Activated CD4-positive, alpha-beta T cell treated with anti-CD3 and anti-CD28 coated beads, Interleukin-10, Interleukin-2, amounts not matched to agents 100 ng/mL and 50 ng/mL, durations not matched to agents 16 hours and 8 hours (primary cell): ENCODE measurements at places on chromosomes 7 and 10.

- no peak for DNase-seq
These were observed 23.9 kb downstream of the UNCX start for GRCh38 chr7:1256621-1257020.

DNA sequence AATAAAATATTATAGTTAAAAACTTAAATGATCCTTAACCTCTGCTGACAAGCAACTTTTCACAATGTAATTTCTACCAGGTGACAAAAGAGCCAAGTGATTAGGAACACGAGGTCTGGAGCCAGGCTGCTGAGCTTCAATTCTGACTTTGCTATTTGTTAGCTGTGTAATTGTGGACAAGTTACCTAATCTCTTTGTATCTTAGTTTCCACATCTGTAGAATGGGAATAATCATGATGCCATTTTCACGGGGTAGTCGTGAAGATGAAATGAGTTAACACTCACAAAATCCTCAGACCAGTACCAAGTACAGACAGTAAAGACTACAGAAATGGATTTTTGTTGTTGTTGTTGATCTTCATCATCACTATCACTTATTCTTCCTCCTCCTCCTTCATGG is 144.5 kb downstream of the SLC25A13 start:
- no peak for DNase-seq

DNA sequence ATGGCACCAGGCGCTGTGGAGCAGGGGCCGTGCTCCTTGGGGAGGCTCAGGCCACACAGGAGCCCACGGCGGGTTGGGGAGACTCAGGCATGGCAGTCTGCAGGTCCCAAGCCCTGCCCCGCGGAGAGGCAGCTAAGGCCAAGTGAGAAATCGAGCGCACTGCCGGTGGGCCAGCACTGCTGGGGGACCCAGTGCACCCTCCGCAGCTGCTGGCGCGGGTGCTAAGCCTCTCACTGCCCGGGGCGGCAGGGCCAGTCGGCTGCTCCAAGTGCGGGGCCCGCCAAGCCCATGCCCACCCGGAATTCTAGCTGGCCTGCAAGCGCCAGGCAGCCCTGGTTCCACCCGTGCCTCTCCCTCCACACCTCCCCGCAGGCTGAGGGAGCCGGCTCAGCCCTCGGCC is 57.1 kb downstream of the COL28A1 start:
- DNase-seq: no peak

- DNase-seq: no peak
These were observed 14.4 kb upstream of the GSTK1 start for GRCh38 chr7:143248761-143249354.

DNA sequence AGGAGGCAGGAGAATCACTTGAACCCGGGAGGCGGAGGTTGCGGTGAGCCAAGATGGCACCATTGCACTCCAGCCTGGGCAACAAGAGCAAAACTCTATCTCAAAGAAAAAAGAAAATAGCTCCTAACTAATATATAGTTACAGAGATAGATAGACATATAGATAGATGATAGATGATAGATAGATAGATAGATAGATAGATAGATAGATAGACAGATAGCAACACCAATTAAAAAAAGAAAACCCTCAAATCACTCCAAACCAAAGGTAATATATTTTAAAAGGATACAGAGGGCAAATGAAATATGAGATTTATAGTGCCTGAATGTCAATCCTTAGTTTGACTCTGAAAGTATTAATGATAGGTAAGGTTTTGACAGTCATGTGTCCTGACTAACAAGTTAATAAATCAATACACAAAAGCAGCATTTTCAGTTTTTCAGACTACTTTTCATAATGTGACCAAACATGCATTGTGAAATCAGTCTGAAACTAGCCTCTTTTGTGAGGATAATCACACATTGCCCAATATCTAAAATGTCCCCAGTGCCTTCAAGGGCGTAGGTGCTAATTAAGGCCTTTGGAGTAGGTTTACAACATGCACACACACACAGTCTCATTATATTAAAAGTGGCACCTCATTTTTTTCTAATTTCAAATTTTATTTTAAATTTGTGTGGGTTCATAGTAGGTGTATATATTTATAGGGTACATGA is 61.2 kb downstream of the BPGM start:
- DNase-seq: no peak

- DNase-seq: no peak
These were observed 136.3 kb downstream of the DOCK4 start for GRCh38 chr7:112069879-112070321.

DNA sequence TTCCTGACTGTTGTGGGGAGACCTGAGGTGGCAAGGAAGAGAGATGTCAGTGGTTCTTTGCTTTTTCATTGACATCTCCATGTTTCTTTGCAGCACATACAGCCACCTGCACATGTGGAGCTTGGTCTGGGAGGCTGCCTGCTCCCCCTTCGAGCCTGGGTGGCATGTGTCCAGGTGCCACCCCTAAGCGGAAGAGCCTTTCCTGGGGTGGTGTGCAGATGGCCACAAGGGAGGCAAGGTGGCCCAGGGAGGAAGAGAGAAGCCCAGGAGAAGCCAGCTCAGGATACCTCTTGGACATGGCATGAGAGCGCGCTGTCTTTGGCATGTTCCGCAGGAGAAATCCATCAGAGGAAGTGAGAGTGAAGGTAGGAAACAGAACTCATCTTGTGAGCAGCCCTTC is 105.9 kb upstream of the NPTX2 start:
- DNase-seq: no peak

DNA sequence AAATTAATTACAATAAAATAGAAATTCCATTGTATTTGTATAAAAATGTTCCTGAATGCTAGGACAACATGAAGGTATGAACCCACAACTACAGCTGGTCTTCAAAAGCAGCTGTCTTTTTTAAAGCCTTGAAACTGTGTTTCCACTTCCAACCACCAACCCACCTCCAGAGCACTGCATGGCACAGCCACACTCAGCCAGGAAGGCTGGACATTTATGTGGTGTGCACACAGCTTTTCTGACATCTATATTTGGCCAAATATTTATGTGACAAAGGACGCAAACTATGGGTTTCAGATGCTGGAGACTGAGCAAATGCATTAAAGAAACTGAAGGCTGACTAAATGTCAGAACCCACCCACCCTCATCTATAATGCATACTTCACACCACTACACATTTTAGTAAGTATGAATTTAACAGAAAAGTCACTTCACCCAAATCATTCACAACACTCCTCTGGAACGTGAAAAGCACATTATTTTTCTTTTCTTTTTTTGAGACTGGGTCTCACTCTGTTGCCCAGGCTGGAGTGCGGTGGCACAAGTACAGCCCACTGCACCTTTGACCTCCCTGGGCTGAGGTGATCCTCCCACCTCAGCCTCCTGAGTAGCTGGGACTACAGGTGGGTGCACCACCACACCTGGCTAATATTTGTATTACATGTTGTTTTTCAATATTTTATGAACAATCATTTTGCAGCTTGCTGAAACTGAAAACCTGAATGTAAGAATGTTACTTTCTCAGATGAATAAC is 27.9 kb upstream of the DAGLB start:
- peak; percentile 4 for DNase-seq

- no peak for DNase-seq
These were observed 5.1 kb upstream of the OAT start for GRCh38 chr10:124423813-124424212.

DNA sequence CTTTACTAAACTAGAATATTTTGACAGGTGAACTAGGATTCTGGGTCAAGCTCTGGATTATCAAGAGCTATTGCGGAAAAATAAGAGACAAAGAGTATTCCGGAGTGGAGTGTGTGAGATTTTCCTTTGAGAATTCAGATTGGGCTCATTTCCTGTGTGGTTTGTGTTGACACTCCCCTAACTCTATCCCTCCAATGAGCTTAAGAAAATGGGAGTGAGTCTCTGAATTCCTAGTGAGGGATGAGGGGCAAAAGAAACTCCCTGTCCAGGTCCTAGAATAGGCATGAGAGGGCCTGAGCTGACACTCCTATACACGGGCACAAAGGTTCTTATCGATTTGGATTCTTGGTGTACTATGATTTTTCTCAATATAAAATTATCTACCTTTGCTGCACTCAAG is 10.2 kb downstream of the KLF14 start:
- DNase-seq: no peak

GRCh38 chr10:111221682-111222480 is 145.1 kb downstream of the ADRA2A start:
- DNase-seq: no peak

DNA sequence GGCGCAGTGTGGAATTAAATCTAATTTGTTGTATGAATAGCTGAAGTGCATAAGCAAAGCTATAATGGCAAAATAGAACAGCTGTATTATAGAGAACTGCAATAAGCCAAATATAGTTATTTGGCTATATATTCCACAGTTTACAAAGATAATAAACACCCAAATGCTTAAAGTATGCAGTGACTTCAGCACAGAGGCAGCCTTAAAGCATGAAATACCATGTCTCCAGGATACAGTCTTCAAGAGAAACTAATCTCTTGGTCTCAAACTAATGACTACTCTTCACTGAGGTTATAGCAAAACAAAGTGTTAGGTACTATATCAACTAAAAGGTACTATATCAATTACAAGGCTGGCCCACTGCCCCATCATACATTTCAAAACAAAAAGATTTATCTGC is 48.0 kb downstream of the NT5C2 start:
- DNase-seq: no peak

DNA sequence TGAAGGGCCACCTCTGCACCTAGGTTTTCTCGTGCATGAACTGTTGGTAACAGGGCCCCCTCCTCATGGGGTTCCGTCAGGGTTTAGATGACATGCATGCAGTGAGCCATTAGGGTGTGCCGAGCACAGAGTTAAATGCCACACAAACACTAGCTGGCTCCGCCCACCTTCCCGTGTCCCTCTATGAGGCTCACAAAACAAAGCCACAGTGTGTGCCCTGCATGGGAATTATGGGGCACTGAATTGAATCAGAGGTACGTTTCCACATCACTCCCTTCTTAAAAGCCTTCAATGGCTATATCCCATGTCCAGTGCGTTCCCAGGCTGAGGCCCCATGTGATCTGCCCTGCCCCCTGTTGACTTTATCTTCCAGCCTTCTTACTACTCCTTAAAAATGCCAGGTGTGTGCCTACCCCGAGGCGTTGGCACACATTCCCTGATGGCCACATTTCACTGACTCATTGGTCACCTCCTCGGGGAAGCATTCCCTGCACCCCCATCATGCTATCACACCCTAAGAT is 35.7 kb downstream of the GSDME start:
- no peak for DNase-seq

DNA sequence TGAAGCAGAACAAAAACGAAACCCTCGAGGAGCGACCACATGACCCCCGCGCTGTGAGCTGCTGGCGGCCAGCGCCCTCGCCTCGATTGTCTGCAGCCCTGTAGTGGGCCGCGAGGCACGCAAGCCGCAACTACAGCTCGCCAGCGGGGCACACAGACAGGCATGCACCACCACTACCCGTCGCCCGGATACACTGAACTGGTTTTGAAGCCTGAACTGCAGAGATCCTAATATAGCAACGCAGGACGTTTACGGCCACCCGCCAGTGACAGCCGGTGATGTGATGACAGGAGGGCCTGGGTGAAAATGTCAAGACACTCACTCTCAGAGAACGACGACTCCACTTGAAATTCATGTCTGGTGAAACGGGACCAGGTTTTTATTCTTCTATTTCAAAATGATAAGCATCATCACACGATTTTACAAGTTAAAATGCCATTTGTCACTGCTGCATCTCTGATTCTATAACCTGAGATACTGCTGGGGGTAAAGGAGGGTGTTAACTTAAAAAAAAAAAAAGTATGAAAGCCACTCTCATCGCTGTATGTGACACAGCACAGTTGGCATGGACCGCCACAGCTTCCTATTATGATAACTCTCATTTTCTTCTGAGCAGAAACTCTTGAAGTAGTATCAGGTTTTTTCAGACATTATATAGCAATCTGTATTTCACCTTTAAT is 120.3 kb upstream of the DIP2C start:
- DNase-seq: no peak

DNA sequence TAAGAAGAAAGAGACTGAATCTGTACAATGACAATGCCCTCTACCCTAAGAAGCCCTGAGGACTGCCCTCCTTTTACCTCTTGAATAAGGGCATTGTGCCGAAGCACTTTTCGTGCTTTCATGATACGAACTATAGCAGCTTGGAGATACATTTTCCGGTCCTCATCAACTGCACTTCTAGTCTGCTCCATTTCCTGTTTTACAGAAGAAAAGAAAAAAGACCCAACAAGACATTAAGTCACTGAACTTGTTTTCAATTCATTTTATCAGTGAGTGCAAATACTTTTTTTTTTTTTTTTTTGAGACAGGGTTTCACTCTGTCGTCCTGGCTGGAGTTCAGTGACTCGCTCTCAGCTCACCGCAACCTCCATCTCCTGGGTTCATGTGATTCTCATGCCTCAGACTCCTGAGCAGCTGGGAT is 78.4 kb downstream of the CUL2 start:
- DNase-seq: no peak

- no peak for DNase-seq
These were observed 71.2 kb upstream of the ARID5B start for GRCh38 chr10:61830072-61830845.

GRCh38 chr10:55466806-55467504 is 665.9 kb upstream of the PCDH15 start:
- DNase-seq: no peak

DNA sequence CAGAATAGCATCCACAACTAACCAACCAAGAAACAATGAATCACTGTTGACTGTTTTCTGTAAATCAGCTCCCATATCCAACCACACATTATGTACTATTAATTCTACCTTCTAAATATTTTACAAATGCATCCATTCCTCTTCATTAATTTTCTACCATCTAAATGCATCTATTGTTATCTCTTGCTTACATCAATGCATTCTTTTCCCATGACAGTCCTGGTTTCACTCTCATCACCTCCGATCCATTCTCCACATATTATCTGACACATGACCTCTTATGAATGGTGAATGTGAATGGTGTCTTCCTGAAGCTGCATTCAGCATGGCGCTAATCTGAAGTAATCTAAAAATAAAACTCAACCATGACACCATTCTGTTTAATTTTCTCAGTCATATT is 153.8 kb upstream of the CALCR start:
- DNase-seq: no peak

DNA sequence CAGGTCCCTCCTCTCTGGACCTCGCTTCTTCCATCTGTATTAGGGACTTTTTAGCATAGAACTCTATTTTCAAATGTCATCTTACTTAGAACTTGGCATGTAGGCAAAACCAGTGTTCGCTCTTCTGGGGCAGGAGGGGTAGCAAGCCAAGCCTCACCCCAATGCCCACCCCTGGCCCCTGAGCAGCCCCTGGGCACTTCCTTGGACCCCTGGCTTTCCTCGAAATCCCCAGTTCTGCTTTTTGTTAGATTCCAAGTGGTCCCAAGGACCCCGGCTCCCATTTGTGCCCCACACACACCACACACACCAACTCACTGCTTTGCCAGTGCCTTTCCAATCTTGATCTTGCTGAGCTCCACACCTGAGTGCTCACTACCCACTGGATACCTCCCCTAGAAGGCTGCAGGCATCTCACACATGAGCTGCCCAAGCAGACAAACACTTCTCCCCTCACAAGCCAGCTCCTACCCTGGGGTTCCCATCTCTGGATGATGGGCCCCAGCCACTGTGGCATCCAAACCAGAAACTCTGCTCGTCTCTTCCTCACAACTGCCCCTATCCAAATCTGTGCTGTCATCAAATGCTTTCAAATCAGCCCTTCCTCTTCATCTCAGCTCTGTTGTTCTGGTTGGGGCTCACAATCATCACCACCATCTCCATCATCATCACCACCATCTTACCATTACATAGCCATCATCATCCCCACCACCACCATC is 167.9 kb upstream of the ZMIZ1 start:
- DNase-seq: no peak

- no peak for DNase-seq
These were observed 28.3 kb upstream of the FIS1 start for GRCh38 chr7:101273206-101273605.

- DNase-seq: no peak
These were observed 49.0 kb downstream of the WNT2 start for GRCh38 chr7:117273814-117274225.

- DNase-seq: no peak
These were observed 149.6 kb downstream of the ADK start for GRCh38 chr10:74300666-74301065.
